NCI-H187 (cell line): ENCODE measurements at places on chromosomes 13 and 19.

- DNase-seq = no peak
Measured at GRCh38 chr19:10769533-10770491, 51.9 kb downstream of the DNM2 start.

DNA sequence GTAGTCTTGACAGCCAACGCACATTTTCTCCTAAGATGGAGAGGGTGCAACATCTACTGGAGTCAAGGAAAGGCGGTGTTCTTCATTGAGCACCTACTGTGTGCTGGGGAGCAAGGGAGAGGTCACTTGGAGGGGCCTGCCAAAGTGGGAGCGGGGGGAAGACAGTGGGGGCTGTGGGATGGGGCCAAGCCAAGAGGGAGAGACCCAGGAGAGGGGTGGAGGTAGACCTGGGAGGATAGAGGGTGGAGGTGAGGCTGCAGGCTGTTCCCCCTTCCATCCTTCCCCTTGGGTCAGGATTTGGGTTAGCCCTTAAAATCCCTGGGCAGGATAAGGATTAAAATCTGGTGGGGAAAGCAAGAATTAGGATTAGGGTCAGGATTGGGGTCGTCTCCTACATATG, 1.7 kb upstream of the PLPP2 start:
- DNase-seq = no peak

DNA sequence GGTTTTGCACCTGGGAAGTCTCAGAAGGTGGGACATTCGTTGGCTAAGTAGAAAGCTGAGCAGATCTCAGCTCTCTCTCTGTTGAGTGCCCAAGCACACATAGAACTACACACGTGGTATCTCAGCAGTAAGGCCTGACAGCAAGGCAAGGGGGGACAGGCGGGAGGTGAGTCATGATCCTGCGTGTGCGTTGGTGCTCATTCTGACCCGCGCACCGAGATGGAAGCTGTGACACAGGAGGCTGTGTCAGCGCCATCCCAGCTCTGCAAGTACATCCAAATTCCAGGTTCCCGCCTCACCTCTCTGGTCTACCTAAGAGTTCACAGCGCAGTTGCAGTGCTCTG, 135.7 kb downstream of the USP12 start:
- no peak for DNase-seq

GRCh38 chr13:110151462-110151861, 155.5 kb downstream of the COL4A1 start:
- no peak for DNase-seq

GRCh38 chr13:68588623-68589022, 1358.5 kb upstream of the PCDH9 start:
- DNase-seq = no peak
